IMR-90 (cell line): ENCODE measurements at places on chromosomes 16 and 17. TPM values are rescaled to one million over a fixed set of nuclear protein-coding genes. Genes with fewer than 3 reads are reported as not detected.
A peak's percentile ranks its signal among the peaks of the same experiment; 100 is the strongest.

DNA sequence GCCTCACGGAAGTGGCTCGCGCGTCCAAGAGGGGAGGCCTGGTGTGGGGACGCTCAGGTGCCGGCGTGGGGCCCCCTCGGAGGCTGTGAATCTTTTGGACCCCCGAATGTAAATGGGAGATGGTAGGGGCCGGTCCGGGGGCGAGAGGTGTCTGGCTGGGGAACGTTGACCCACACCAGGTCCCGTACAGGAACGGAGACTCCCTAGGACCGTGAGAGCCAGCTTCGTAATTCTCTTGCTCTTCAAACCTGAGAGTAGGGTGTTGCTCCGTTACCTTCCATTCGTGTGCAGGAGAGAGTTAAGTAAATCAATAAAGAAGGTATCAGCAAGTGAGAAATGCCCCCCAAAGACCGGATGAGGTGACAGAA, 481 bp downstream of the LYRM1 start:
- DNase-seq: no peak
- no peaks in the 10 kb centered on the region for H3K27me3 ChIP-seq
- peak overlapping the region; percentile 99 for H3K27ac ChIP-seq
- no peaks in the 10 kb centered on the region; the same call in none of the 2 replicates for H3K36me3 ChIP-seq

DNA sequence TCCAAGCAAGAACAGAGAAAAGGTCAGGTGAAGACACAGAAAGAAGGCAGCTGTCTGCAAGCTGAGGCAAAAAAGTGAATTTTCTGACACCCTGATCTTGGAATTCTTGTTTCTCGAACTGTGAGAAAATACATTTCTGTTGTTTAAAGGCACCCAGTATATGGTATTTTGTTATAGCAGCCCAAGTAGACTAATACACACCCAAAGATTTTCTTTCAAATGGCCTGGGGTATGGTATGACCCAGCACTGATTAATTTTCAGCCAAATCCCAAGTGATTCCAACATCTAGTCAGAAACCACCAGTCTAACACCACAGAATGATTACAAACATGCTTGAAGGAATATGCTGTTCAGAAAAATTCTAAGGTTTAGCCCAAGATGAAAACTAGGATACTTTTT, 36.8 kb downstream of the TRIM37 start:
- H3K4me3 ChIP-seq: no peak overlapping the region
- peaks cover 10% of the 10 kb centered on the region; the same call in 1 of the 2 replicates for H3K36me3 ChIP-seq
- DNase-seq: no peak

DNA sequence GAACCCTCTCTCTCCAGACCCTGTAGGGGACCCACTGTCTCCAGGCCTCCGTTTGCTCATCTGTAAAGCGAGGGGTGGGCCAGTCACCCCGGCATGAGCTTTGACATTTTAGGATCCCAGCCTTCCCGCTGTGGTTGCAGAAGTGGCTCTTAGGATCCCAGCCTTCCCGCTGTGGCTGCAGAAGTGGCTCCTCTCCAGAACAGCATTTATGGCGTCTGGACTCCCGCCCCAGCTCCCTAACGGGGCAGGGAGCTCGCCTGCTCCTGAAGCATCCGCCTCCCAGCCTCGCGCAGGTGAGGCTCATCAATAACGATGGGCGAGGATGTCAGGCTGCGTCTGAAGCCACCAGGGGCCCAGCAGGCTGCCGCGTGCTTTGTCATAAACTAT, 222.3 kb upstream of the TNRC6C start:
- H3K4me3 ChIP-seq: no peak overlapping the region
- peaks cover 7% of the 10 kb centered on the region; the same call in 1 of the 2 replicates for H3K4me1 ChIP-seq
- peaks cover 31% of the 10 kb centered on the region for H3K27me3 ChIP-seq

DNA sequence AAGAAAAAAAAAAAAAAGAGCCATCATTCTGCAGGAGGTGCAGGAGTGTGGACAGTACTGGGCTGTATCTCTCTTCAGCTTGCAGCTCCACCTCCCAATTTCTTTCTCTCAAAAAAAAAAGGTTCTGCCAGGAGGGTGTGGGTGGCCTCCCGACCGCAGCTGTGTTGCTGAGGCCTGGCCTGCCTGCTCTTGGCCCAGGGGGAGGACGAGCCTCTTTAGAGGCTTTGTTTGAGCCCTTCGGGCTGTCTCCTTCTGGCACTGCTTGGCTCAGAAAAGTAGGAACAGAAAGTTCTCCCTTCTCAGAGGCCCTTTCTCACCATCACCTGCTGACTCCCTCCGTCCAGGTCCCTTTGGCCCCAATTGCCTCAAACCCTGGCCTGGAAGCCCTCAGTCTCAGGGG, 22.2 kb upstream of the C17orf107 start:
- H3K4me1 ChIP-seq: no peaks in the 10 kb centered on the region
- no peak for DNase-seq
- H3K27ac ChIP-seq: no peak overlapping the region

The CCNF gene
- 19.2 and 20.1 TPM in 2 replicates for total RNA-seq

DNA sequence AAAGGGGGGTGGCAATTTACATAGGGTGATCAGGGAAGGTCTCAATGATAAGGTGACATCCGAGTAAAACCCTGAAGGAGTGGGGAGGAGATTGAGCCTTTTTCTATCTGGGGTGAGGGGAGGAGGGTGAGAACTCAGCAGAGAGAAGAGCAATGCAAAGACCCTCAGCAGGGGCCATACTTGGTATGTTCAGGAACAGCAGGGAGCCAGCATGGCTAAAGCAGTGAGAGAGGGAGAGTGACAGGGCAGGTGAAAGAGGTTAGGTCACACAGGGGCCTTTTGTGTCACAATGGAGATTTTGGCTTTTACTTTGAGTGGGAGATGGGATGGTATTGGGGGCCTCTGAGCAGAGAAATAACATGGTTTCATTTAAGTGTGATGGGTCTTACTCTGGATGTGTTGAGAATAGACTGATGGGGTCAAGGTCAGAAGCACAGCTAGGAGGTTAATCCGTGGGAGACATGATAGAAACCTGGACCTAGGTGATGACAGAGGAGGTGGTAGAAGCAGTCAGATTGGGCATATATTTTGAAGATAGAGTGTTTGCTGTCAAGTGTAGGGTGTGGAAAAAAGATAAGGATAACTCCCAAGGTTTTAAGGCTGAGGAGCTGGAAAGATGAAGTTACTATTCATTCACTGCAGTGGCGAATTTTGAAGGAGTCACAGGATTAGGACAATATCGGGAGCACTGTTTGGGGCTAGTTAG, 6.2 kb downstream of the SP2 start:
- no peaks in the 10 kb centered on the region for H3K27me3 ChIP-seq
- H3K4me3 ChIP-seq: no peak overlapping the region
- peaks cover 11% of the 10 kb centered on the region for H3K4me1 ChIP-seq
- no peaks in the 10 kb centered on the region for H3K36me3 ChIP-seq
- DNase-seq: no peak
- no peak overlapping the region for H3K27ac ChIP-seq

The PPL gene
- total RNA-seq: 0.28 and 0.36 TPM in 2 replicates

DNA sequence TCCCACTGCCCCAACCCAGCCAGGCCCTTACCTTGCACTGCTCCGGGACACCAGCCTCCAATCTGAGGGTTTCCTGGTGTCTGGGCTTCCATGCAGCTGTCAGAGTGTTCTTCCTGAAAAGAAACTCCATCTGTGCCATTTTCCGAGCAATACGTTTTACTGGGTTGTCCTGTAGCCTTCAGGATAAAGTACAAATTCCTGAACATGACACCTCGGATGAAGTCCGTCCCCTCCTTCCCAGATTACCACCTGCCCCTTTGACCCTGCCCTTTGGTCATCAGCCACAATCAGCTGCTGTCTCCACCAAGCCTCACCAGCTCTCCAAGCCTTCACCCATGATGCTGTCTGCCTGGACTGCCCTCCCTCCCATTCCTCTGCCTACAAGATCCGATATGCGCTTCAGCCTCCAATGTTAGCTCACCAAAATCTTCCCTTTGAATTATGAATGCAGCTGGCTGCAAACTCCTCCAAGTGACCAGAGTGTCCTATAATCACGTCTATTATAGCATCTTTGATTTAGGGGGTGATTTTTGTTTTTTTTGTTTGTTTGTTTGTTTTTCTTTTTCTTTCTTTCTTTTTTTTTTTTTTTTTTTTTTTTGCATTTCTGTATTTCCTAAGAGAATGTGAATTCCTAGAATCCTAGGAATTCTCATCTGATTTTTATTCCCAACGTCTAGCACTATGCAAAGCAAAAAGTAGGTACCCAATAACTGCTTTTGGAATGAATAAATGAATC, 60.6 kb upstream of the KIFC3 start:
- no peaks in the 10 kb centered on the region for H3K27me3 ChIP-seq
- H3K27ac ChIP-seq: no peak overlapping the region
- no peaks in the 10 kb centered on the region for H3K36me3 ChIP-seq
- H3K4me1 ChIP-seq: peaks cover 4% of the 10 kb centered on the region

DNA sequence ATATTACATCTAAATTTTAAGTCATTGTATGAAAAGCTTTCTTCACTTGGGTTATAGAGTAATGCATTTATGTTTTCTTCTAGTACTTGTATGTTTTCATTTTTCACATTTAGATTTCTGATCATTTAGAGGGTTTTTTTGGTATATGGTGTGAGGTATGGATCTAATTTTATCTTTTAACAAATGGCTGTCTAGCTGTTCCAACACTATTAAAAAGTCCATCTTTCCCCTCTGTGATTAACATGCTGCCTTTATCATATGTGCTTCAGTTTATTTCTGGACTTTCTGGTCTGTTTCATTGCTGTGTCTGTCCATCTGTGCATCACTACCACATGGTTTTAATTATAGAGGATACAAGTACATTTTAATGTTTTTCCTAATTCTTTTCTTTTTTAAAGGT, 163.8 kb downstream of the MYO1D start:
- no peak for DNase-seq
- no peaks in the 10 kb centered on the region for H3K27me3 ChIP-seq
- no peaks in the 10 kb centered on the region for H3K4me1 ChIP-seq

GRCh38 chr16:84660973-84661372, 12.7 kb downstream of the KLHL36 start:
- no peak overlapping the region for H3K4me3 ChIP-seq
- H3K36me3 ChIP-seq: peaks cover 74% of the 10 kb centered on the region
- H3K4me1 ChIP-seq: peaks cover 4% of the 10 kb centered on the region

The ACSM3 gene
- total RNA-seq: 0.54 and 0.56 TPM in 2 replicates
